Testis (tissue), 5 donors: ENCODE measurements at places on chromosomes 2 and 18. TPM values are rescaled to one million over a fixed set of nuclear protein-coding genes. Genes with fewer than 3 reads are reported as not detected.

DNA sequence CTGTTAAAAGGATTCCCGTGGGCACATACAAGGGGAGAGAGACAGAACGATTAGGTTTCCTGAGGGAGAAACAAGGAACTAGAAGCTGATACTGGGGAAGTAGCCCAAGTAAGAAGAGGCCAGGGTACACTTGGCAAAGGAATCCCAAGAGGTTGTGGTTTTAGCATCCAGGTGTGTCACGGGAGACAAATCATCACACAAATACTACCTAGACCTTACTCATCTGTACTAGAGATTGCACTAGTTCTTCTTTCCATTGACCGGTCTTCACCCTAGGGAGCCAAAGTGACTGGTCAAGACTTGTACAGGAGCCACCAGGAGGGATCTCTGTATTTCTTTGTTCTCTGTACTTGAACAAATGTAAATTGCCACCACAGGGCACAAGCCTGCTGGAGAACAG lies 14.2 kb upstream of the NR4A2 start:
- no peak for DNase-seq

Gene TFCP2L1
- total RNA-seq: 3.1 TPM

DNA sequence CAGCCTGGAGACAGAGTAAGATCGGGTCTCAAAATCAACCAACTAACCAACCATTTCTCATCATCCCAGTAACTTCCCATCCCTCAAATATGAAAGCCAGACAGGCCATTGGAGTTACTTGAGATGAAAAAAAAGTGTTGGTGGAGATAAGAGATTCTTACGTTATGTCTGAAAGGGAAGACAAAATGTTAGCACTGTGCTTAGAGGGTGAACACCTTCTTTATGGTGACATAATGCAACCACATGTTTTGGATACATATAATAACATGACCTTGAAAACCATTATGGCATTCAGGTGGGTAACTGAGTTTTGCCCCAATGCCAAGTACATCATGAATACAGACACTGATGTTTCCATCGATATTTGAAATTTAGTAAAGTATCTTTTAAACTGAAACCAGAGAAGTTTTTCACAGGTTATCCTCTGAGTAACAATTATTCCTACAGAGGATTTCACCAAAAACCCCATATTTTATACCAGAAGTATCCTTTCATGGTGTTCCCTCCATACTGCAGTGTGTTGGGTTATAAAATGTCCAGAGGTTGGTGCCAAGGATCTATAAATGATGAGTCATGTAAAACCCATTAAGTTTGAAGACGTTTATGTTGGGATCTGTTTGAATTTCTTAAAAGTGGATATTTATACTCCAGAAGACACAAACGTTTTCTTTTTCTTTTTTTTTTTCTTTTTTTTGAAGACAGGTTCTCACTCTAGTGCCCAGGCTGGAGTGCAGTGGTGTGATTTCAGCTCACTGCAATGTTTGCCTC lies 45.5 kb downstream of the AAK1 start:
- no peak for DNase-seq

GRCh38 chr2:159160954-159161353 lies 125.5 kb downstream of the WDSUB1 start:
- no peak for DNase-seq

DNA sequence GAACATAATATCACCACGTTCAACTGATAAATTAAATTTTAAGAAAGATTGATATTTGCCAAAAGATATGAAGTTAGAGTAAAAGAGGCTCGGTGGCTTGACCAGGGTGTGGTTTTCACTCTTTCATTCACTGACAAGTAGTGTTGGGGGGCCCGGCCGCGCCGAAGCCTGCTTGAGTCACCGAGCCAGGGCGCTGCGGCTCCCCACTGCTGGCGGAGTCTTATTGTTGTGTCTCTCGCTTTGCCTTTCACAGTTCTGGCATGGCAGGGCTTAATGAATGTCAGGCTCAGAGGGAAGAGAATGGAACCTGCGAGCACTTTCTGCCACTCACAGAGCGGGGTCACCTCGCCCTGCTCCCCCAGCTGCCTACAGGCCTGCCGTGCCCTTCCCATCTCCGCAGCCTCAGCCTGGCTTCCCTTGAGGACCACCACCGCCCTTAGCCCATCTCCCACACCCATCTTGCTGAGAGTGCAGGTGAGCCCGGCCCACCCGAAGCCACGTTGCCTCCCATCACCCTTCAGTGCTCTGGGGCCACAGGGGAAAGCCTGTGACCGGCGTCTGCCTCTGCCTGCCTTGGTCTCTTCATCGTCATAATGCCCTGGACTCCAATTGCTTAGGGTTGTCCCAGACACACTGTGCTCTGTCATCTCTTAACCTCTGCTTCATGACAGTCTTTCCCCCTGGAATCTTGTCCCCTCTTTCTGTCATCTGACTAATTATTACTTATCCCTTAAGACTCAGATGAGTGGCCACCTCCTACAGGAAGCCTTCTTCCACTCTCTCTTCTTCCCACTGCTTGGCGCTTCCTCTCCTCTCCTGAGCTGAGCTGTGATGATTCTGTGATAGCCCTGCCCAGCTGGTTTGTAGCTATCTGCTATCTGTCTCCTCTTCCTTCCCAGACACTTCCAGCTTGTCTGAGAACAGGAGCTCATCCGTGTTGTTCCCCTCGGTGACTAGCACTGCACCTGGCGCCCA lies 142.5 kb downstream of the FAM210A start:
- no peak for DNase-seq

Gene VIT
- 9.4 TPM for total RNA-seq

DNA sequence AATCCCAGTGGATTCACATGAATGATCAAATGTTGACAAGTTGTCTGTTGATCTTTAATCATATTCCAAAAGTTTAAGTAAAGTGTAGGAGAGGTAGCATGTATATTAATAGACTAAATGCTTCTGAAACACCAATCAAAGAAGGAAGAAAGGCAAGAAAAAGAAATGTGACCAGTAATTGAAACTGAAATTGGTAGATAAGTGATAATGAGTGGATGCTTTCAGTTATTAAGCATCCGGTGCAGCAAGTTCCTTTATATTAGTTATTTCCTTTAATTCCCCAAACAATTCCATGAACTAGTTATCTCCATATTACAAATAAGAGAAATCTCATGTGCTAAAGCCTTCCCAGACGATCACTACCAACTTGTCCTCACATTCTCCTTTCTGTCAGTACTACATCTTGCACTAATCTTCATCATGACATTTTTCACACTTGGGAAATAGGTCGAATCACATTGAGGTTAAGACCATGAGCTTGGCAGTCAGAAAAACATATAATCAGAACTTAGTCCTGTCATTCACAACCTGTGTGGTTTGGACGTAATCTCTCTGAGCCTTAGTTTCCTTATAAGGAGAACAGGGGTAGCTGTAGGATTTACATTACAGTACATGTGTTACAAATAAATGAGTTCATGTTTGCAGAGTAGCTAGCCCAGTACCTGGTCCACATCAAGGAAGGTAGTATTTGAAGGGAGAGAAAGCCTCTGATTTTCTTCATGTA lies 182.1 kb downstream of the NOL4 start:
- no peak for DNase-seq

DNA sequence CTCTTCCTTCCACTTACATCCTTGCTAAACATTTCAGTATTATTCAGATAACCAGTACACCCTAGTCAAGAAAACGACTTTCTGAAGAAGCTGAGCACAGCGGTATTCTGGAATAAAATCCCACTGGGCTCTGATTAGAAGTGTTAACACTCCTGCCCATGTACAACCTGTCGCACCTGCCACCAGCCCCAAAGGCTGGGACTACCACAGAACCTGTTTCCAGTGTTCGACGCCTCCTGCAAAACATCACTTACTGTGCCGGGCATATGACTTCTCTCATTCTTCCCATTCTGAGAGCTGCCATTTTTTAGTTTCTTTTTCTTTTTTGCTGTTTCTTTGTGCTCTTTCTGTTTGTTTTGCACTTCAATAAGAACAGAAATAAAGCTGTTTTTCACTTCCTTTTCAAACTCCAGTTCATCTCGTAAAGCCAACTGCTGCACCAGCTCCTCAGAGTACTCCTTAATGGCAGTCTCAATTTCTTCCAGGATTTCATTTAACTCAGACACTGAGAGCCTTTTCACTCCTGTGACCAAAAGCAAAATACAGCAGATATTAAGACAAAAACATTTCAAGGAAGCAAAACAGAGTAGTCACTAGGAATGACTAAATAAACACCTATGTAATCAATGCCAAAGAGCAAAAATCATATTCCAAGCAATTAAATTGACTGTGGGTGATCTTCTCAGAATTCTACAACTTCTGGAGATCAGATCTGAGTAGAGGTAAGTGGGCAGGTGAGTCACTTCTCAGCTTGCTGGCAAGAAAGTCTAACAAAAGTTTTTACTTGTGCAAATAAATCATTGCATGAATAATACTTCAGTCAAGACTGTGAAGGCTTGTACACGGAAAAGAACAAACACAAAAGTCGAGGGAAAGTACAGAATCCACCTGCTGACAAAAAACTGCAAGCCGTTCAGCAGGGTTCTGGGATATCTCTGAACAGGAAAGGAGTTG lies 19.3 kb downstream of the FEZ2 start:
- no peak for DNase-seq

DNA sequence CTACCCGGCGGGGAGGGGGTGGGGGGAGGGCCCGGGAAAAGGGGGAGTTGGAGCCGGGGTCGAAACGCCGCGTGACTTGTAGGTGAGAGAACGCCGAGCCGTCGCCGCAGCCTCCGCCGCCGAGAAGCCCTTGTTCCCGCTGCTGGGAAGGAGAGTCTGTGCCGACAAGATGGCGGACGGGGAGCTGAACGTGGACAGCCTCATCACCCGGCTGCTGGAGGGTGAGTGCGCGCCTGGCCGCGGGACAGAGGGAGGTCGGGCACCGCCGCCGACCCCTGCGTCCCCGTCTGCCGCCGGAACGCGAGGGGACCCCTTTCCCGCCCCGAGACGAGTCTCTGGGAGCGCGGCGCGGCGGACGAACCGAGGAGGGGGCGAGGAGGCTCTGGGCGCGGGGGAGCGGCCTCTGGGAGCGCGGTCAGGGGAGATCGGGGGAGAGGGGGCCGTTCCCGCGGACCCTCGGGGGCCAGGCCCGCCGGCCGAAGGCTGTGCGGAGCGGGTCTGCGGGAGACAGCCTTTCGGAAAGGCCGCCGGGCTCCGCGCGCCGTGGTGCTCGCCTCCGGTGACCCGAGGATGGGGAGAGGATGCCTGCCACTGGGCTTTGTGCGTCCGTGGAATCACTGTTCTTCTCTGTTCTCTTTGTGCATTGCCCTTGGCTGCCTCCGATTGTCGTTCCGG lies 463 bp downstream of the PPP1CB start:
- no peak for DNase-seq

GRCh38 chr18:28018351-28018750 lies 158.6 kb downstream of the CDH2 start:
- no peak for DNase-seq

GRCh38 chr2:204255071-204255470 lies 290.2 kb upstream of the PARD3B start:
- no peak for DNase-seq

Gene TUBA3E
- 129 TPM for total RNA-seq

Gene SP140
- 7.2 TPM for total RNA-seq

Gene LCT
- total RNA-seq: 0.62 TPM

DNA sequence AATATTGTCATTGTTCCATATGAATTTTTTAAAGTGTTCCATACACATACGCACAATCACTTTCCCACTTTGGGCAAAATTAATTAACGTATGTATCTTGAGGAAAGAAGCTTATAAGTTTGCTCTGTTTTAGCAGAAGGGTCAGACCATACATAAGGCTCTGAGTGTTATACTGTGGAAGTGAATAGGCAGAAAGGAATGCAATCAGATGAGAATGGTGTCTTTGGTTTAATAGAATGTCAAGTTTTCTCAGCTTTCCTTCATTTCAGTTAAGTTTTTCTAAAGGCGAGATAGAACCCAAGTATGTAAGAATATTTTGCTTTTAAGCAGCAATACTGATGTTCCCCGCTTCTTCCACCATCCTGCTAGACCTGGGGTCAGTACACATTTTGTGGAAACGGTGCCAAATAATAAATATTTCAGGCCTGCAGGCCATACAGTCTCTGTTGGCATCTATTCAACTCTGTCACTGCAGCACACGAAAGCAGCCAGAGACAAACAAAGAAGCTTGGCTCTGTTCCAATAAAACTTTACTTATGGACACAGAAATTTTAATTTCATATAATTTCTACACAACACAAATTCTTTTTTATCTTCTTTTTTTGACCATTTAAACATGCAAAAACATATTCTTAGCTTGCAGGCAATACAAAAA lies 100.6 kb downstream of the UPP2 start:
- no peak for DNase-seq

GRCh38 chr2:3683748-3684454 lies 19.5 kb upstream of the DCDC2C start:
- no peak for DNase-seq

GRCh38 chr18:376311-376710 lies 108.5 kb upstream of the THOC1 start:
- peak; percentile 26 for DNase-seq

Gene SPEG
- total RNA-seq: 24.3 TPM

- no peak for DNase-seq
Observed at GRCh38 chr2:84946204-84947009, 24.6 kb upstream of the KCMF1 start.
